GM12865 (cell line): ENCODE measurements at places on chromosomes 12 and 14.

GRCh38 chr12:121934309-121934664 lies 15.9 kb downstream of the CFAP251 start:
- DNase-seq: no peak

DNA sequence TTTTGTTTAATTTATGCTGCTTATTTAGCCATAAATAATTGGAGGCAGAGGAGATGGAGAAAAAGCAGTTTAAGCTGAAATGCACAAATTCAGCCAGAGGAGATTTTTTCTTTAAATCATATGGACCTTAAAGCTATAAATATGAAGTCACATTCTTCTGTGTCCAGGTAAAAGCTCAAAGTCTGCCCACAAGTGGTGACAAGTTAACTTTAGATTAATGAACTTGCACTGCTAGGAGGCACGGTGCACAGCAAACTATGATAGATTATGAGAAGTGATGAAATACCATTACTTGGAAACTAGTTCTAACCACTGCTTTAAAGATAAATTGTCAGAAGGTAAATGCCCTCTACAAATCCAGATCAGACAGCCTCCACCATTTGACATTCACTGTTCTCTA lies 69.0 kb downstream of the IFT81 start:
- DNase-seq: no peak

DNA sequence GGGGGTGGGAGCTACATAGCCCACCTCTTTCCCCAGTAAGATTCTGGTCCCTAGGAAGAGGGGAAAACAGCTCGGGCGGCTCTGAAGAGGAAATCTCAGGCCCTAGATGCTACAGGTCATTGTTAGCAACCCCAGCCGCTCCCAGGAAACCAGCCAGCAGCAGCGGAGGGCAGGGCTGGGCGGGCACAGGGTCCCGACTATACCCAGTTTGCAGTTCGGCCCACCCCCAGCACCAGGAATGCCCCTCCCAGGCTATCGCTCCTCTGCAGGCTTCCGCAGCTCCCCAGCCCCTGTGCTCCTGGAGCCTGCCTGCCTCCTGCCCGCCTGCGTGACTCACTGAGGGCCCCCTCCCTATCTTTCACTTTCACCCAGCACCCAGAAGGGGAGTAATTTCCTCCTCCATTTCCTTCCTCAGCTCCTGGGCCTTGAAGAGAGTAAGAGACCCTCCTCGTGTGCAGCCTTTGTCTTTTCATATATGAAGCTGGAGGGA lies 27.2 kb upstream of the PNMA1 start:
- peak; percentile 69 for DNase-seq

DNA sequence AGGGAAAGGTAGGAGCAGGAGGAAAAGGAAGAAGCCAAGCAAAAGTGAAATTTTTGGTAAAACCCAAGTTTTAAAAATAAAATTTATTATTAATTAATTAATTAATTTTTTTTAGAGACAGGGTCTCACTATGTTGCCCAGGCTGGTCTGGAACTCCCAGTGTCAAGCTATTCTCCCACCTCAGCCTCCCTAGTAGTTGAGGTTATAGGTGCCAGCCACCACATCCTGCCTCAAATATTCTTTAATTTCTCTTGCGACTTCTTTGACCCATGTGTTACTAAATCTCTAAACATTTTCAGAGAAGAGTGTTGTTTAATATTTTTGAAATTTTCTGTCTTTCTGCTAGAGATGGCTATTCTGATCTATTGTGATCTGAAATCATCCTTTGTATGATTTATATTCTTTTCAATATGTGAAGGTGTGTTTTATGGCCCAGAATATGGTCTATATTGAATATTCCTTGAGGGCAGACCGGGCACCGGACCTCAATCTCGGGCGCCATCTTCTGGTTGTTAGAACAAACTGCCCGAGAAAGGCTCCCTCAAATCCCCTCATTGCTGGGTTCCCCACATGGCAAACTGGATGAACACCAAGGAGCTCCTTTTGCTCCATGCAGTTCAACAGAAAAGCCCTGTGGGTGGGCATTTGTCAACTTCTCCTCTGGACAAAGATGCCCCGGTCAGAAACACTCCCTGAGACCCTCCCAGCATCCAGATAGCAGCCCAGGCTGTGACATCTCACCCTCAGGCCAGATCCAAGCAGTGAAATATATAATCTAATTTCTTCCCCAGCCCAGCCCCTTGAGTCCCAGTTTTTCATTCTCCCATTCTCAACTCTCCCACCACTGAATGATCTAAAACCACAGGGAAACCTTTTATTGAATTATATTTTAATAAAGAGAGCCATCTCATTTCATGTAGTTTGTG lies 110.5 kb downstream of the ASCL4 start:
- DNase-seq: peak; percentile 68

- DNase-seq: peak; percentile 74
Observed at GRCh38 chr12:111313833-111314259, 55.0 kb downstream of the PHETA1 start.

DNA sequence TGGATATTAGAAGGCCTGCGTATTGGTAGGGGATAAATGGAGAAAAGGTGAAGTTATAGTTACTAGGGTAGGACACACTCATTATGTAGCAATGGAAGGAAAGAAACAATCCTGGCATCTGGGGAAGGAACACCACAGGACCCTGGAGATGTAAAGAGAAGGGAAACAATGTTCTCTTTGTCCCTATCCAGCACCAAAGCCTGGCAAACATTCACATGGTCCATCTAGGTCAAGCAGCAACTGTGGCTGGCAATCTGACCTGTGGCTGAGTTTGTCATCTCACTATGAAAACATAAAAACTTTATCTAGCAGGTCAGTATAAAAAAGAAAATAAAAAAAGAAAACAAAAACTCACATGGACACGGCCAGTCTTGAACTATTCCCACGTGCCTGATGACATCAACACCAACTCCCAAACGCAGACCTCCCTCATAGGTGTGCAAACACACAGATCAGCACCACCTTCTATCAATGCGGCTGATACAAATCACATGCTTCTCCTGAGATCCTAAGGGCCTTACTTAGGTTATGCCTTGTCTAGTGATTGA lies 2.6 kb downstream of the POMT2 start:
- DNase-seq: no peak

DNA sequence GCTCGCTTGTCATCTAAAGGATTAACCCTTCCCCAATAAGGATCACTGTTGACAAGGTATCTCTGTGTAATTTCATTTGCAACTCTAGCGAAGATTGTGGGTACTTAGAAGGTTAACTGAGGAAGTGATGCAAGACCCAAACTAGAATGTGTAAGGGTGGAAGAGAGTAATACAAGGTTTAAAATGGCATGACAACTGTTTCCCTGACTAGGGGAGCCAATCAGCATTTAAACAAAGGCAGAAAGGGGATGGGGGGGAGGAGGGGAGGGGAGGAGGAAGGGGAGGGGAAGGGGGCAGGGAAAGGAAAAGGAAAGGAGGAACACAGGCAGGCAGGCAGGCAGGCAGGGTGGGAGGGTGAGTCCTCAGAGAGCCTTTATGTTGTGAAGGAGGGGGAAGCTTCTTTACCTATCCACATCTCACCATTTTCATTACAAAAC lies 31.1 kb downstream of the NRDE2 start:
- no peak for DNase-seq

GRCh38 chr14:88983755-88984154 lies 159.3 kb downstream of the TTC8 start:
- no peak for DNase-seq

GRCh38 chr14:71610149-71610548 lies 322.1 kb upstream of the RGS6 start:
- no peak for DNase-seq

DNA sequence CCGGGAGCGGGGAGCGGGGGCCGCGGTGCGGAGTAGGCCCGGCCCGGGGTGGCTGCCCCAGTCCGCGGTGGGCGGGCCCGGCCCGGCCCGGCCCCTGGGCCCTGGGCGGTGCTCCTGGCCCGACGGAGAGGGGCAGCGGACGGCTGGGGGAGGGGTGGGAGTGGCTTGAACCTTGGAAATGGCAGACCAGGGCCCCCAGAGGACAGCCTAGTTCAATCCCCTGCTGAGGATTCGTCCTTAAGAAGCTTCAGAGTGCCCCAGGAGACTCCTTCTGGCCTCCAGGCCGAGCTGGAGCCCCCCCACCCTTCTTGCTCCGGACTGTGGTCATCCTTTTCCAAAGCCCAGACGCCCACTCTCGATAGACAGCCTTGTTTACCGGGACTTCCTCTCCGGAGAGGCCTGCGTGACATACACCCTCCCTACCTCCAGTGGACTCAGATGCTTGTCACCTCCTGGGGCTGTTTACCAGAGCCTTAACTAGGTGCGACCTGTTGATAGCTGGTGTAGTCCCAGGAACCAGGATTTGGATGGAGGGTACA lies 458 bp downstream of the KHNYN start:
- peak; percentile 78 for DNase-seq

DNA sequence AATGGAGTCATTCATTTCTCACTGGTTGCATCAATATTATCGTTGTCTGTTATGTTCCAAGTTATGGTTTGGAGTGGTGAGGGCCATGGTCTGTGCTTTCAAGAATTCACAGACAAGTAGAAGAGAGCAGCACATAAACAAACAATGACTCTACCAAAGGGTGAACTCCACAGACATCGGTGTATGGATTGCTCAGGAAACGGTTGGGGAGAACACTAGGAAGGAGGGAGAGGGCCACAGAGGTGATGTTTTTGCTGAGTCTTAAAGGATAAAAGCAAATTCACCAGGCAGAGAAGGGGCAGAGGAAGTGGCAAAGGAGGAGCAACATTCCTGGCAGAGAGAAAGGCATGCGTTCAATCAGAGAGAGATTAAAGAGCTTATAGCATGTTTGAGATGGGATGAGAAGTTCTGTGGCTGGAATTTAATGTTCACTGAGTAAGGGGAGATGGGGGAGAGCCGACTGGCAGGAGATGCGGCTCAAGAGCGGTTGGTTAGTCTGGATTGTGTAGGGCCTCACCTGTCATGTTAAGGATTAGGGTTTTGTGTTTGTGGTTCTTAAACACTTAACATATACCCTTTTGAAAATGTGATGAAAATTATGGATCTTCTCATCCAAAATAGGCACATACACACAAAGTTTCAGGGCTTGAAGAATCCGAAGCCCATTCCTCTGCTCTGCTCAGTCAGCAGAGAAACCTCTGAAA lies 42.3 kb upstream of the FRMD6 start:
- DNase-seq: no peak

DNA sequence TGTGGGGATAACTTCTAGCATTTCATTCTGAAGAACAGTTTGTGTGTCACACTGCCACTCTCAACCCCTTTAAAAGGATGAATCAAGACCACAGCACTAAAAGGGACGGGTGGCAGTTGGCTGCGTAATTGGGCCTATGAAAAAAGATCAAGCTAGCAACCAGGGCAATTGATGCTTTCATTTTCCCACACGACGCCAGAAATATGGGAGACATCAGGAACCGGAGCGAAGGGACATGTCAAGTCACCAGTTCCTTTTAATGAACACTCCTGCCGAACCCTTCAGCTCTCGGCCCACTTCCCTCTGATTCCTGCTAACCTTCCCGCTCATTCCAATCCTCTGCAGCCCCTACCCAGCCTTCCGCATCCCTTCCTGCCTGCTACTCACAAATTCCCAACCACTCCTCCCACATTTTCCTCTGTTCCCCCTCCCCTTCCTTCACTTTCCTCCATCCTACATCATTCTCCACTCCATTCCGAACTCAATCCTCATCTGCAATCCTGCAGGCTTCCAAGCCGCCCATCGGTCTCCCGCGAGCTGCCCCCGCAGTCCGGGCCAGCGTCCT lies 753 bp downstream of the CSRNP2 start:
- DNase-seq: peak; percentile 14

DNA sequence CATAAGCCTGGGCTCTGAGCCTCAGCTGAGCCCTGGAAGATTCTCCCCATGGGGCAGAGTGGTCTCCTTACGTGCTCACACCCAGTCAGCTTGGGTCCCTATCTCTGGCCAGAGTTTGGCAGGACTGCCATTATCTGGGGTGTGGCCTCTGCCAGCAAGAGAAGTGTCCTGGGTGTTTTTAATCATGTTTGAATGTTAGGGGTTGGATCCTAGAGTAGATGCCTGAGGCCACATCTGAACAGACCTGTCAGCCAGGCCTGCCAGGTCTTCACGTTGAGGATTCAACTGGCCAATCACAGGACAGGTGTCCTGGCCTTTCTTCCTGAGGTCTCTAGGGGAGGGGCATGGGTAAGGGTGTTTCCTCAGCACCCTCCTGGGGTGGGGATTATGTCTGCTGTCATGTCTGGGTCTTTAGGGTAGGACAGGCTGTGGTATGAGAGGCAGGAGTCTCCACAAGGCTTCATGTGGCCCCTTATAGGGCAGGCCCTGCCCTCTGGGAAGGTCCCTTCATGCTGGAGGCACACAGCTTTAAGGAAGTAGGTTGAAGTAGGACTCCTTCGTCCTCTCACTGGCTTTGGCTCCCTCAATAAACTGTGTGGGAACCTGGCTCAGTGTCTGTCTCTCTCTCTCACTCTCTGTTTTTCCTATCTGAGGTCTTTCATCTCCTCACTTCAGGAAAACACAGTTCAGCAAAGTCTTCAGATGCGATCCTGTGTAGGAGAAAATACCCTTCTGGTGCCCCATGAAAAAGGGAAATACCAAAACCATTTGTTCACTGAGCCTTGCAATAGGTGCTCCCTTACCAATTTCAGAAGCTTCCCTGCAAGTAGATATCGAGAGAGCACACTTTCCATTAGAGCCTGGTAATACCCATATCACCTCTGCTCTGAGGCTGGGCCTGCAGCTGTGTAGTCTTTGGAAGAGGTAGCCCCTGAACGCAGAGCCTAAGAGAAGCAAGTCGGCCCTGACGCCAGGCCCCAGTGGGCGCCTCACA lies 6.7 kb upstream of the FITM1 start:
- peak; percentile 67 for DNase-seq

DNA sequence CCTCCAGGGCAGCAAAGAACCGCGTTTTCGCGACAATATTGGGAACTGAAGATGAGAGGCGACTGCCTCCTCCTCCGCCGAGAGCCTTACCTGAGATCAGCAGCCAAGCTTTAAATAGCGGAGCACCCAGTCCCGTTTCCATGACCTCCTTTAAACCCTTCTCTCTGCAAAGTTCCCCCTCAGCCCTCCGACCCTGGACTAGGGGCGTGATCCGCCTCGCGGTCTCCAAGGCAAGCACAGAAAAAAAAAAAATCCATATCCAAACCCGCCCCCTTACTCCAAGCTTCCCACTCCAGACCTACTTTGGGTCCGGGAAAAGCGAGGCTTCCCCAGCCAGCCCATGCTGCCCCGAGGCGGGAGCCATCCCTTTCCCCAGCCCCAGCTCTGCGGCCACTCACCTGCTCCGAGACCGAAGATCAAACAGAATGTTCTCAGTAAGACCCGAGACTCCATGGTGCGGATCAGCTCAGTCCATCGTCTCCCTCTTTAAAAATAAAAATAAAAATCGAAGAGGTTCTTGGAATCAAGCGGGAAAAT lies 630 bp downstream of the NELL2 start:
- DNase-seq: no peak

DNA sequence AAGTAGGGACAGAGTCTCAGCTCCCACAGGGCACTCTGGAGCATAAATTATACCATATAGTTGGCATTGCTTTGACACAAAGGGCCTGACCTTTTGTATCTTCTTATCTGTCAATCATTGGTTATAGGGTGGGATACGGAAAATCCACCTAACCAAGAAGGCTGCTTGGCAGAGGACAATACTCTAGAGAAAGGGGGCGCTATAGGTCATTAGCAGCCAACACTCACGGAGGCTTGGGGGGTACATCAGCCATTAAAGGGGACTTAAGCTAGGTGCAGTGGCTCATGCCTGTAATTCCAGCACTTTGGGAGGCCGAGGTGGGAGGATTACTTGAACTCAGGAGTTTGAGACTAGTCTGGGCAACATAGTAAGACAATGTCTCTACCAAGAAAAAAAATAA lies 22.9 kb downstream of the SPTSSA start:
- DNase-seq: no peak

- DNase-seq: no peak
Observed at GRCh38 chr14:37594971-37595808, at the start of the genes FOXA1 and TTC6. Gene FOXA1, minus strand, starts transcription at chr14:37595249. Its CDS starts 277 bp downstream, at chr14:37594972. Gene TTC6, plus strand, starts transcription at chr14:37595629. Its CDS starts 26,436 bp downstream, at chr14:37622065.
